NCI-H510A treated with DMSO at 0.1 percent for 48 hours (cell line): ENCODE measurements at places on chromosomes 16 and 17.

- no peak for DNase-seq
Measured at GRCh38 chr17:45077643-45078042, 16.5 kb downstream of the NMT1 start.

DNA sequence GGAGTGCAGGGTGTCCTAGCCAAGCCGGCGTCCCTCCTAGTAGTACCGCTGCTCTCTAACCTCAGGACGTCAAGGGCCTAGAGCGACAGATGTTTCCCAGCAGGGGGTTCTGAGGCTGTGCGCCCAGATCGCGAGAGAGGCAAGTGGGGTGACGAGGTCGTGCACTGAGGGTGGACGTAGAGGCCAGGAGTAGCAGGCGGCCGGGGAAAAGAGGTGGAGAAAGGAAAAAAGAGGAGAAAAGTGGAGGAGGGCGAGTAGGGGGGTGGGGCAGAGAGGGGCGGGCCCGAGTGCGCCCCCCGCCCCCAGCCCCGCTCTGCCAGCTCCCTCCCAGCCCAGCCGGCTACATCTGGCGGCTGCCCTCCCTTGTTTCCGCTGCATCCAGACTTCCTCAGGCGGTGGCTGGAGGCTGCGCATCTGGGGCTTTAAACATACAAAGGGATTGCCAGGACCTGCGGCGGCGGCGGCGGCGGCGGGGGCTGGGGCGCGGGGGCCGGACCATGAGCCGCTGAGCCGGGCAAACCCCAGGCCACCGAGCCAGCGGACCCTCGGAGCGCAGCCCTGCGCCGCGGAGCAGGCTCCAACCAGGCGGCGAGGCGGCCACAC lies at the start of gene MMP2:
MMP2 (plus strand) TSS at position 372 of the 603 bp plus-strand sequence. CDS start 282 bp downstream, outside the sequence.
- peak; percentile 9 for DNase-seq

- peak; percentile 68 for DNase-seq
Measured at GRCh38 chr17:8120520-8121406, 2.4 kb upstream of the ALOXE3 start.

DNA sequence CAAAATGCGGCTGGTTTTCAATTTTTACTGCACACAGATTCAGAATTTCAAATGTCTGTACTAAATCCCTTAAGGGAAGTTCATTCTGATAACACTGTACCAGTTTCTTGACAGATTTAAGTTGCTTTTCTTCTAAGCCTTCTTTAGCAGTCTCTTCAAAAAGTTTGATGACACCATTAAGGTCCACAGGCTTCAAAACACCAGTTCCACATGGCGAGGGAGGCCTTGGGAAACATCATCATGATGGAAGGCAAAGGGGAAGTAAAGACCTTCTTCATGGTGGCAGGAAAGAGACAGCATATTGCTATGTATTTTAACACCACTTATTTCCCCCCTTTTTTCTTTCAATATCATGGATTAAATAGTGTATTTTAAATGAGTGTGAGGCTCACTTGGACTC lies 24.5 kb downstream of the NLRC5 start:
- no peak for DNase-seq

GRCh38 chr16:49828533-49829267 lies 27.2 kb downstream of the ZNF423 start:
- no peak for DNase-seq

- no peak for DNase-seq
Measured at GRCh38 chr17:55870044-55870443, 119.2 kb downstream of the PCTP start.

- DNase-seq = peak; percentile 84
Measured at GRCh38 chr16:50213939-50214519, 52.3 kb upstream of the ADCY7 start.

- DNase-seq = no peak
Measured at GRCh38 chr16:50578137-50578536, 29.9 kb downstream of the NKD1 start.
